Activated T-cell treated with anti-CD3 and anti-CD28 coated beads for 4 hours (primary cell): ENCODE measurements at places on chromosomes 6 and 20.

GRCh38 chr20:1381753-1382591, 10.9 kb downstream of the FKBP1A start:
- no peak for DNase-seq

DNA sequence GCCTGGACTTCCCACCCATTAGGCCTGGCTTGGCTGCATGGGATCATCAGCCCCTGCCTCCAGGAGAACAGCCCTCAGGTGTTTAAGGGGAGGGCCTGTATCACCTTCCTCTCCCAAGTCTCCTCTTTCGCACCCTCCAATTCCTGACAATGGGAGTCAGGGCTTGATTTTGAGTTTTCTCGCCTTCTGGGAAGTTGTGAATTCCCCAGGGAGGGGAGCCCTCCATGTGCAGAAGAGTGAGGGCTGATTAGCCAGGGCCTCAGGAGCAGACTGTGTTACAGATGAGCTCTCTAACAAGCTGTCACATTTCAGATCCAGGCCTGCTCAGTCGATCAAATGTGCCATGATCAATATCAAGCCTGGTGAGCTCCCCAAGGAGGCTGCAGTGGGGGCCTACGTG, 42.4 kb downstream of the CNBD2 start:
- DNase-seq: no peak

GRCh38 chr20:42155586-42155985, 537.4 kb upstream of the CHD6 start:
- DNase-seq: no peak

GRCh38 chr6:146595972-146596731, 2.6 kb upstream of the ADGB start:
- no peak for DNase-seq

GRCh38 chr20:33791959-33792597, 19.1 kb upstream of the CHMP4B start:
- DNase-seq: peak; percentile 47
